ENCODE measurements at places on chromosomes 16 and 17.

- DNase-seq: no peak
Observed at GRCh38 chr16:78988361-78988969, 612.1 kb downstream of the MAF start.

DNA sequence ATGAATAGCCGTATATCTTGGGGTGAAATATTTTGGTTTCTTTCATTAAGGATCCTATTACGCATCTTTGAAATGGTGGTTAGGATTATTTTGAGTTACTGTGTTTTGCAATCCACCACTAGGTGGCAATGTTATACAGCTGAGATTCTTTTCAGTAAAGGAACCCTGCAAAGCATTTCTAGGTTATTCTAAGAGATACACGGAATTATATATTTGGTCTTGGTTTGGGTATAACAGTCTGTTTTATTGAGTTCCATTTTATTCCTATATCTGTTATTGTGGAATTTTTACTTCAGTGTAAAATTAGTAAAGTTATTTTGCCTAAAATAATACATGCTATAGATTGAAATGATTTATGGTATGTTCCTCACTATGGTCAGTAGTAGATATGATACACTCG, 62.9 kb upstream of the CPHXL start:
- DNase-seq: no peak

- peak; percentile 75 for DNase-seq
Observed at GRCh38 chr17:59105852-59106462, 723 bp downstream of the TRIM37 start.

GRCh38 chr17:69428252-69428980, 13.9 kb downstream of the MAP2K6 start:
- no peak for DNase-seq

DNA sequence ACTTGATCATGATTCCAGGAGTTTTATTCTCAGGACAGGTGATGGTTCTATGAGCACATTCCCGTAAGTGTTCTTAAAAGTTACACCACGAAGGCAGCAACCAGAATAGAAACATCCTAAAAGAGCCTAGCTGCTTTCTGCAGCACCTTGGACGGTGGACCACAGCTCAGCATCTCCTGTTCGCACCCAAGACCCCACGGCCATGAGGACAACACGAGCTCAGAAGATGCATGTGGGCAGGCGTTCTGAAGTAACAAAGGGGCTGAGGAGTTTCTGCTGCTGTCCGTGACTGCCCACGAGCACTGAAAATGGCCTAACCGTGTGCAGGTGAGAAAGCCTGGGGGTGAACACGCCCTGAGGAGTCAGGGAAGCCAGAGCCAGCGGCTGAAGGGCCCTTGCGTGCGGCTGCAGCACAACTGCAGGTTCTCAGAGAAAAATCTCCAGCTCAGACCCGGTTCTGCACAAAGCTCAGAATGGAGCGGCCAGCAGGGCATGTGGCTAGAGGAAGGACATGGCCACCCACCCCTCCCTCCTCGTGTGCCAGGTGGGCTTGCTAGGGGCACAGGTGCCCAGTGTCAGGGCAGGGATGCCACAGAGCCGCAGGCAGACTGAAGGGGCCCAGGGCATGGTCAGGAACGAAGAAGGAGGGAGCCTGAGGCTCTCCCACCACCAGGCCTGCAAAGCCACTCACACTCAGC, 10.8 kb upstream of the C16orf95 start:
- DNase-seq: no peak

DNA sequence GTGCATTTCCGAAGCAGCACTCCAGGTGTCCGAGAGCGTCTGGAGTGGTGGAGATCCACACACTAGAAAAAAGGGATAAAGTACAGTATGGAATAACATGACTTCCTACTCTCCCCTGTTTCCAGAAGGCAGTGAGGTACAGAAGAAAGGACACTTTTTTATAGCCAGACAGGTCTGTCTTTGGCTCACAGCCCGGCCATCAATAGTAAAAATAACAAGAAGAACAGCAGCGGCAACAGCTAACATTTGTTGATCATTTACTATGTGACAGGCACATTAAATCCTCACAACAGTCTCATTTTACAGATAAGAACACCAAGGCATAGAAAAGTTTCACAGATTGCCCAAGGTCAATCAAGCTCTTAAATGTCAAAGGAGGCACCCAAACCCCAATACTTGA, 16.2 kb downstream of the DYNLRB2 start:
- DNase-seq: no peak

GRCh38 chr17:67818110-67819002, 6.9 kb upstream of the BPTF start:
- DNase-seq: no peak

GRCh38 chr16:50093607-50094539, 28.1 kb downstream of the HEATR3 start:
- DNase-seq: no peak

- no peak for DNase-seq
Observed at GRCh38 chr16:80084614-80085013, 456.2 kb upstream of the DYNLRB2 start.

DNA sequence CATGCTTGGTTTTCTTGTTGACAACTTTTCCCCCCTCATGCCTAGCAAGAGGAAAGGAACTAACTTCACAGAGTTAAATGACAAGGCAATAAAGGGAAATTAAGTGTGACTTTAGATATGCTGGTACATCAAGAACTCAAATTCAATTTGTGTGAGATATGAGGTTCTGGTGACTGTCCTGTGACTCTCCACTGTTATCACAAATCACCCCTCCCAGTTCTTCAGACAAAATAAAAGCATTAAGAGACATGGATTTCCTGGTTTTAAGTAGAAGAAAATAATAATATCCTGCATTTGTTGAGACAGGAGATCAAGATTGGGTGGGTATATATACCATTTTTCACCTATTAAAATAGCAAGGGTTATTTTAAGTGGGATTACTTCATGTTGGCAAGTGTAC, 46.2 kb downstream of the SNTB2 start:
- DNase-seq: no peak

GRCh38 chr16:85940214-85940613, 41.3 kb downstream of the IRF8 start:
- no peak for DNase-seq

DNA sequence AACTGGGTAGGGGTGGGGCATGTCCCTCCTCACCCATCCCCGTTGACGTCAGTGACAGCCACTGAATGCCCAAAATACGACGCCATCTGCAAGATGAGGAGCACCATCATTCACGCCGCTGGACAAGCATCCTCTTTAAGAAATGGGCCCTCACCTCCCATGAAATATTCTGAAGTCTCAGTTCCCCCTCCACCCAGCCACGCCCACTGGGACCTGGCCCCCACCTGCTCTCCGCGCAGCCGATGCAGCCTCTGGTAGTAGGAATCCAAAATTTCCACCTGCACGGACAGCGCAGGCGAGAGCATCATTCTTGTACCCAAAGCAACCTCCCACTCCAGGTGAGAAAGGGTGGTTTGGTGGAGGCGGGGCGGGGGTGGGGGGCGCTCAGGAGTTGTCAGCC, 5.6 kb downstream of the ITGA2B start:
- no peak for DNase-seq

DNA sequence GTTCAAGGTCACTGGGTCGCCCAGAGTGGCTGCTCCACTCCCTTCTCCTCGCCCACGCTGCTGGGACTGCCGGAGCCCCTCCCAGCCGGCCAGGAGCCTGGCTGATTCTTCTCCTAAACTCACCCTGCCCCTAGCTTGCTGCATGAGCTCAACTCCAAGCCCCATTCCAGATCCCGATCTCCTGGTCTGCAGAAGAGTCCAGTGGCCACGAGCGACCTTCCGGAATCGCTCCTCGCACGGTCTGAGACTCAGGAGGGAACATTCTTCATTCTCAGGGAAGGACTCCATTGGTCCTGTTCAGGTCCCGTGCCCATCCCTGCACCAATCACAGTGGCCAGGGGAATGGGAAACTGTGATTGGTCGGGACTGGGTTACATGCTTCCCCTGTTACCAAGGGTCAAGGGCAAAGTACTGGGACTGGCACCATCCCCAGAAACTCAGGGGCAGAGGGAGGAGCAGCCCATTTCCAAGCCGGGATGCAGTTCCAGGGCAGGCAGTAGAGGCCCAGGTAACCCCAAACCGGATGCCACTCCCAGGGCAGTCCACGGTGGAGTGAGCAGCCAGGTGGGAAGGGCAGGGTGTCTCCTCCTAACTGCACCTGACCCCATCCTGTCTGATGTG, 24.5 kb upstream of the CIBAR2 start:
- DNase-seq: no peak

GRCh38 chr16:48607056-48607825, 2.7 kb downstream of the N4BP1 start:
- DNase-seq: no peak

DNA sequence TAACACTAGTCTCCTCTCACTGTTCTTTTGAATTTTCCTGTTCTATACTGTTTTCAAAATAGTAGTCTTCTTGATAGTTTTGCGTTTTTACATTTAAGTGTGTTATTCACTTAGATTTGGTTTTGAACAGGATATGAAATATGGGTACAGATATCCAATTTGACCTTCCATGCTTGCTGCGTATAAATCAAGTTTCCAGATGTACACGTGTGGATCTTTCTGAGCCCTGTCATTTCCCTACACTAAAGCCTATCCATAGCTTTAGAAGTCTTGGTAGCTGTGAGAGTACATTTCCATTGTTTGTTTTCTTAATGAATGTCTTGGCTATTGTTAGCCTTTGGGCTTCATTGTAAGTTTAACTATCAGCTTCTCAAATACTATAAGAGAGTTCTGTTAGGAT, 20.4 kb downstream of the CYLD start:
- no peak for DNase-seq

DNA sequence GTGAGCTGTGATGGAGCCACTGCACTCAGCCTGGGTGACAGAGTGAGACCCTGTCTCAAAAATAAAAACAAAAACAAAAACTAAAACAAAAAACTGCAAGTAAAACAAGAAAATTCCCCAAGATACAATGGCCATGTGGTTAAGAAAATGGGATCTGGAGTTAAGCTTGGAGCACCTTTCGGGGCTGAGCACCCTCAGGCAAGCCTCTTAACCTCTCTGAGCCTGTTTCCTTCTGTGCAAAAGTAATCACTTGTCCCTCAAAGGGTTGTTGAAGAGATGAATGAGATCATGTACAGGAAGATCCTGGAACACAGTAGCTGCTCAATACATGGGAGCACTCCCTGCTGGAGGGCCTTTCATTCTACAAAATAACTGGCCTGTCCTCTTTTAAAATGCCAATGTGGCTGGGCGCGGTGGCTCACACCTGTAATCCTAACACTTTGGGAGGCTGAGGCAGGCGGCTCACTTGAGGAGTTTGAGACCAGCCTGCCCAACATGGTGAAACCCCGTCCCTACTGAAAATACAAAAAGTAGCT, 19.8 kb upstream of the KIFC3 start:
- no peak for DNase-seq

DNA sequence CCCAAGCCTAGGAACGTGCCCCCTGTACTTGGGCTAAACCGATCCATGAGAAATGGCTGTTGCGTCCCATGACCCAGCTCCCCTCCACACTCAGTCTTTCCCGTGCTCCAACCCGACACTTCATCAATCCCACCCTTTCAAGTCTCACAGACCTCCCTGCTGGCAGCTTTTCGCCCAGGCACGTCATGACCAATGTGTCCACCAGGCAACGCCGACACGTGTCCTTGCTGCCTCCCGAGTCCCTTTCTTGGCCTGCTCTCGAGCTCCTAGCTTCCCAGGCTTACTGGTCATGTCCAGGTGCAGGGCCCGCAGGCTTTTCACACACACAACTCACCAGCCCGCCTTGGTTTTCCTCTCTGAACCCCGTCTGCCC, 12.2 kb downstream of the MNT start:
- DNase-seq: no peak

DNA sequence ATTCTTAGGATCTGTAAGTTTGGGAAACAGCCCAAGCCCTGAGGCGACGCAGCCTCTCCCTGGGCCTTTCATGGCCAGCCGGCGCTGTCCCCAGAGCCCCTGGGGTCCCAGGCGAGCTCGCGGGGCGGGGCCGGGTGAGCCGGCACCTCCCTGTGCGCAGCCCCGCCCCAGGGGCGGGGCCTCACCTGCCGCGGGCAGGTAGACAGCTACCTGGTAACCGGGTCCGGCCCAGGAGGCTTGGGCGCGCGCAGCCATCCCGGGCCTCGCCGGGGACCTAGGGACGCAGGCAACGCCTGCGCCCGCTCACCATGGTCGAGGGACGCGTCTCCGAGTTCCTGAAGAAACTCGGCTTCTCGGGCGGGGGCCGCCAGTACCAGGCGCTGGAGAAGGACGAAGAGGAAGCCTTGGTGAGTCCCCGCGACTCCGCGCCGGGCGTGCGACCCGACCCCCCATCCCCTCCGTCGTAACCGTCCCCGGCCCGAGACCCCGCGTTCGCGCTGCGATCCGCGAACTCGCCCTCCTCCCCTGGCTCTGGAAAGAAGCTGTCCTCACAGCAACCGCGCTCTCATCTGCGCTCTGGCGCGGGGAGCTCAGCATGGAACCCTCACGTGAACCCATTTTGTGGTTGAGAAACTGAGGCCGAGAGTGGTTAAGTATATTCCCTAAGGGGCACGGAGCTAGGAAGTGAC, at the start of gene ATP2C2:
ATP2C2 (plus strand) TSS at position 231 of the 689 bp plus-strand sequence; CDS start at position 309, 78 bp downstream.
- no peak for DNase-seq

- DNase-seq: no peak
Observed at GRCh38 chr16:49926941-49927340, 71.0 kb upstream of the ZNF423 start.

DNA sequence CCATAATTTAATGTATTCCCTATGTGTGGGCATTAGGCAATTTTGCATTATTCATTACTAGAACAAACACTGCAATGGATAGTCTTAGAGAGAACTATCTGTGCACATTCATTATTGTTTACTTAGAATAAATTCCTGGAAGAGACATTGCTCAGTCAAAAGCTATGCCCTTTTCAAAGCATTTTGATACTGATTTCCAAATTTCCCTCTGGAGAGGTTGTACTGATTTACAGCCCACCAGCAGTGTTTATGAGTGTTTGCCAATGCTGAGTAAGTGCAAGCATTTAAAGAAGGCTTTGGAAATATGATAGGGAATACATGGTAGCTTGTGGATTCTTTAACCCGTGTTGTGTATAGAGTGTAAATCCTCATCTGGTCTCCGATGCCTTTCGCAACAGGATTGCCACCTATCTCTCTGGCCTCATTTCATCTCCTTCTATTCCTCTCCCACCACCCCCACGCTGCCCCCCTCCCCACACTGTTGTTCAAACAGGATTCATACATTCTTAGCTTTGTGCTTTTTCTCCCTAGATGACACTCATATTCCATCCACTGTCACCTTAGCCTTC, 33.4 kb upstream of the MMD start:
- no peak for DNase-seq

- DNase-seq: no peak
Observed at GRCh38 chr16:74094514-74094913, 202.1 kb upstream of the PSMD7 start.

DNA sequence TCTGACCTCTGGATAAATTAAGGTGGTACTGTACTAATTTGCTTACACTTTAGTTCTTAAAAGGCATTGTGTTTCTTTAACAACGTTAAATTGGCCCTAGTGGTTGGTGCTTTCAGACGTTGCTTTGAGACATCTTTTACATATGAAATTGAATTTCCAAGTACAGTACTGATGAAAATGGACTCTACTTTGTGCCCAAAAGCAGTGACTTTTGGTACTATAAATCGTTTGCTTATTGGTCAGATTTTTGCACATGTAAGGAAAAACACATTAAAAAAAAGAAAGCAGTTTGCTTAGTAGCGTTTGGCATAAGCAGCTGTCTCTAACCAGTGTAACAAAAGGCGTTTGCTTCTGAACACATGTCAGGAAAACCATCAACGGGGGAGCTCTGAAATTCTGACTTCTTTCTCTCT, 139.6 kb downstream of the CDK5R1 start:
- no peak for DNase-seq

- no peak for DNase-seq
Observed at GRCh38 chr17:50719924-50720794, 756 bp downstream of the LUC7L3 start.

- no peak for DNase-seq
Observed at GRCh38 chr16:31213877-31214707, at the start of gene TRIM72. Gene TRIM72 (plus strand): TSS chr16:31214119. CDS start chr16:31214739, 620 bp downstream.

GRCh38 chr16:15618392-15618791, 24.6 kb downstream of the MARF1 start:
- no peak for DNase-seq
